ENCODE measurements at places on chromosomes 11 and 22. TPM values are rescaled to one million over a fixed set of nuclear protein-coding genes. Genes with fewer than 3 reads are reported as not detected.

- no peak for DNase-seq
- H3K4me1 ChIP-seq: peaks cover 14% of the 10 kb centered on the region
- H3K4me3 ChIP-seq: no peak overlapping the region
- no peak overlapping the region for H3K27ac ChIP-seq
- H3K36me3 ChIP-seq: no peaks in the 10 kb centered on the region
- no peaks in the 10 kb centered on the region for H3K27me3 ChIP-seq
Measured at GRCh38 chr11:66680966-66681645, 3.4 kb upstream of the RBM4B start.

- H3K4me3 ChIP-seq: no peak overlapping the region
- no peak for DNase-seq
- peaks cover 38% of the 10 kb centered on the region for H3K4me1 ChIP-seq
- no peaks in the 10 kb centered on the region for H3K36me3 ChIP-seq
Measured at GRCh38 chr11:44982496-44983062, 31.9 kb upstream of the TP53I11 start.

DNA sequence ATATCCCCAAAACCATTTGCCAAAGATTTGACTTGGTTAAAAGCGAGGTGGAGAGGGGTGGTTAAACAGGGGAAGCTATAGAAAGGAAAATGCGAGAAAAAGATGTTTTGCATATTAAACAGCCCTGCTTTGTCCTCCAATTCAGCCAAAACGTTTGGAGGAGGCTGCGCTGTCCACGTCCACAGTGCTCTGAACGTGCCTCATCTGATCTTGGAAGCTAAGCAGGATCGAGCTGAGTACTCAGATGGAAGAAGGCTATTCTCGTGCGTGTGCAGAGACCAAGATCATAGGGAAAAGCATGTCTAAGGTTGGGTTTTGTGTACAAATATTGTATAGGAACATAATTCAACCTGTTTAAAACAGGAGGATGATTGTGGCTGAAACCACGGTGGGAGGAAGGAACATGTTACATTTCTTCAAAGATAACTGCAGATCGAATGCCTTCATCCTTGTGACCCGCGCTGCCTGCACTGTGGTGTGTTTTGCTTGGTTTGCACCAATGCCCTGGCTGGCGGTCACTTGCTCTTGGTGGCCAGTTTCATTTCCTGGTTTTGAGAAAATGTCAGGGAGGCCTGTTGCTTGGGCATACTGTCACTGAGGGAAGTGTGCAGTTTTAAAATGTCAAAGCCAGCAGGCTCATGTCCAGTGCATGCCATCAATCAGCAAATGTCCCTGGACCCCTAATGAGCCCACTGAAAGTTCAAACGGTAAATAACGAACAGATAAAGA is 40.4 kb downstream of the FLI1 start:
- no peak for DNase-seq
- no peaks in the 10 kb centered on the region for H3K36me3 ChIP-seq
- no peaks in the 10 kb centered on the region for H3K27me3 ChIP-seq

DNA sequence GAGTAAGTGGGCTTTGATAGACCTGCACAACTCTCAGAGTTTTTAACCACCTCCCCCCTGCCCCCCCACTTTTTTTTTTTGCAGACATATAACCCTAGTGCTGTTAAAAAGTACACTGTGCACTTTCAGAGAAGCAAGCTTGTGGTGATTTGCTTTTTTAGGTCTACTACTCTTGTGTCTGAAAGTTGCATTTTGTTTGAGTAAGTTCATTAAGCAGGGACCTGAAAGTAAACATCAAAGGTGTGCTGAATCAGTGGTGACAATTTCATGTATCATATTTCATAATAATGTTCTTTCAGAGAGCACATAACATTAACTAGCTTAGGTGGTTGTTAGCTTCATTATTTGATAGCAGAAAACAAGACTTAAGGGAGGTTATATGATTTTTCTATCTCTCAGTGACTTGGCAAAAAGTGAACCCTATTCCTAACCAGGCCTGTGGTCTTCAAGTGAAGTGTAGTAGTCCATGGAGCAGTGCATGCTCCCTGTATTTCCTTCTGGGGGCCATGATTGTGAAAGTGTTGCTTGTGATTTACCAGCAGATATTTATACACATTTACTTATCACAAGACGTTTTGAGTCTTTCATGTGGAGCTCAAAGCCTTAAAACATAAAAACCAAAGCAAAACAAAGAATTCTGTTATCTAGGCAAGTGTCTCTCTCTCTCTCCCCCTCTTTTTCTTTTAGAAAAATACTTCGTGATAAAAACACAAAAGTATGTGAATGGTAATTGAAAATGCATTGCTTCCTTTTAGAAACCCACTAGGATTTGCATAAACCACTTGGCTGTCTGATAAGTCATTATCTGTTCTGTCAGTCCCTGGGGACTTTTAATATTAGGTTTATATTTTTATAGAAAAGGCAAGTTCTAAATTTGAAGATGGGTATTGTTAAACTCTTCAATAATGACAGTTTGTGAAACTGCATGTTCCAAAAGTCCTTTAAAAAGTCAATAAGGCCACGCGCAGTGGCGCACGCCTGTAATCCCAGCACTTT is 7.5 kb upstream of the RAG2 start:
- no peaks in the 10 kb centered on the region for H3K36me3 ChIP-seq
- H3K27ac ChIP-seq: no peak overlapping the region
- no peaks in the 10 kb centered on the region for H3K27me3 ChIP-seq
- no peak for DNase-seq

GRCh38 chr22:30347255-30347892 is 9.3 kb downstream of the SF3A1 start:
- H3K27ac ChIP-seq: no peak overlapping the region
- DNase-seq: no peak
- H3K36me3 ChIP-seq: peaks cover 97% of the 10 kb centered on the region

GRCh38 chr11:100776212-100776896 is 89.3 kb downstream of the ARHGAP42 start:
- no peaks in the 10 kb centered on the region for H3K4me1 ChIP-seq
- H3K27me3 ChIP-seq: no peaks in the 10 kb centered on the region
- H3K36me3 ChIP-seq: no peaks in the 10 kb centered on the region
- no peak overlapping the region for H3K27ac ChIP-seq
- no peak for DNase-seq

DNA sequence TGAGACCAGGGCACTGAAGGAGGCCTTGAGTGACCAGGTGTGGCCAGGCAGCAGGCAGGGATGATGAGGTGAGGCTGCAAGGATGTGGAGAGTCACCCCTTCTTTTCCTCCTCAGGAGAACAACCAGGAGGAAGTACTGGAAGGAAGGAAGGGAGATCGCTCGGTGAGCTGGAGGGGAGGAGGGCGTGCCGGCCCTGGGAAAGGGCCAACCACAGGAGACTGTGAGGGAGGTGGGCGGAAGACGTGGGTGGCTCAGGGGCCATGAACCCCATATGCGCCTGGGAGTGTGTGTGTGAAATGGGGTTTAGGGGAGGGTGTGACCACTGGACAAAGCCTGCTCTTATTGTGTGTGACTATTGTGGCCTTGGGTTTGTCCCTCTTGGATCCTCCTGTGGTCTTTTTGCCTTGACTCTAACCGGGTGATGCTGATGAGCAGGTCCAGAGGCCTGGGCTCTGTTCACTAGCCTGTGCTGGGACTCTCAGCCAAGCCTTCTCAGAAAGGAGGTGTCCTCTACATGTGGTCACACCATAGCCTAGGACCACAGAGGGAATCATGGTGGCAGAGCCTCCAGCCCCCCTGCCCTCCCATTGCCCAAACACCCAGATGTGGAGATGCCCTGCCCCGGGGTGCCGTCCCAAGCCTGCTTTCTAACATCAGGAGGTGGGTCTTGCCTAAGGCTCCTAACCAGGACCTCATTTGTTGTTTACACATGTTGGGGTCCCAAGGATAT is 41.3 kb upstream of the TUB start:
- no peak overlapping the region for H3K27ac ChIP-seq
- H3K36me3 ChIP-seq: no peaks in the 10 kb centered on the region
- DNase-seq: no peak
- no peaks in the 10 kb centered on the region for H3K4me1 ChIP-seq
- H3K4me3 ChIP-seq: no peak overlapping the region
- no peaks in the 10 kb centered on the region for H3K27me3 ChIP-seq

- H3K36me3 ChIP-seq: no peaks in the 10 kb centered on the region
- no peaks in the 10 kb centered on the region for H3K4me1 ChIP-seq
- no peak overlapping the region for H3K27ac ChIP-seq
Measured at GRCh38 chr11:109894242-109894641, 198.9 kb upstream of the ZC3H12C start.

GRCh38 chr11:3139481-3140290 is 25.4 kb downstream of the OSBPL5 start:
- no peak overlapping the region for H3K4me3 ChIP-seq
- H3K36me3 ChIP-seq: no peaks in the 10 kb centered on the region
- H3K27ac ChIP-seq: no peak overlapping the region
- DNase-seq: no peak

- H3K36me3 ChIP-seq: no peaks in the 10 kb centered on the region
- H3K4me1 ChIP-seq: no peaks in the 10 kb centered on the region
- no peak overlapping the region for H3K27ac ChIP-seq
- no peaks in the 10 kb centered on the region for H3K27me3 ChIP-seq
- no peak overlapping the region for H3K4me3 ChIP-seq
Measured at GRCh38 chr11:91257667-91258066, 967.0 kb upstream of the FAT3 start.

GRCh38 chr11:68090706-68091105 is 30.5 kb downstream of the CHKA start:
- no peak for DNase-seq
- H3K36me3 ChIP-seq: no peaks in the 10 kb centered on the region
- no peaks in the 10 kb centered on the region for H3K27me3 ChIP-seq

GRCh38 chr11:24748261-24748660 is 251.4 kb downstream of the LUZP2 start:
- H3K27ac ChIP-seq: no peak overlapping the region
- H3K4me3 ChIP-seq: no peak overlapping the region
- DNase-seq: no peak
- H3K4me1 ChIP-seq: no peaks in the 10 kb centered on the region
- H3K27me3 ChIP-seq: no peaks in the 10 kb centered on the region

GRCh38 chr11:8624698-8625097 is 30.7 kb upstream of the STK33 start:
- no peaks in the 10 kb centered on the region for H3K27me3 ChIP-seq
- no peak overlapping the region for H3K27ac ChIP-seq
- no peak for DNase-seq
- H3K4me3 ChIP-seq: no peak overlapping the region

The PRAME gene
- not detected for total RNA-seq

The RFPL1 gene
- total RNA-seq: not detected

The OR5A1 gene
- total RNA-seq: not detected

The CD6 gene
- total RNA-seq: 430 TPM
